ENCODE measurements at places on chromosomes 4 and X. TPM values are rescaled to one million over a fixed set of nuclear protein-coding genes. Genes with fewer than 3 reads are reported as not detected.

CXorf49B gene
- not detected for total RNA-seq

- no peak for DNase-seq
Measured at GRCh38 chrX:70029863-70030262, 19.9 kb downstream of the AWAT2 start.

NAA15 gene
- total RNA-seq, result 22.1 TPM

DNA sequence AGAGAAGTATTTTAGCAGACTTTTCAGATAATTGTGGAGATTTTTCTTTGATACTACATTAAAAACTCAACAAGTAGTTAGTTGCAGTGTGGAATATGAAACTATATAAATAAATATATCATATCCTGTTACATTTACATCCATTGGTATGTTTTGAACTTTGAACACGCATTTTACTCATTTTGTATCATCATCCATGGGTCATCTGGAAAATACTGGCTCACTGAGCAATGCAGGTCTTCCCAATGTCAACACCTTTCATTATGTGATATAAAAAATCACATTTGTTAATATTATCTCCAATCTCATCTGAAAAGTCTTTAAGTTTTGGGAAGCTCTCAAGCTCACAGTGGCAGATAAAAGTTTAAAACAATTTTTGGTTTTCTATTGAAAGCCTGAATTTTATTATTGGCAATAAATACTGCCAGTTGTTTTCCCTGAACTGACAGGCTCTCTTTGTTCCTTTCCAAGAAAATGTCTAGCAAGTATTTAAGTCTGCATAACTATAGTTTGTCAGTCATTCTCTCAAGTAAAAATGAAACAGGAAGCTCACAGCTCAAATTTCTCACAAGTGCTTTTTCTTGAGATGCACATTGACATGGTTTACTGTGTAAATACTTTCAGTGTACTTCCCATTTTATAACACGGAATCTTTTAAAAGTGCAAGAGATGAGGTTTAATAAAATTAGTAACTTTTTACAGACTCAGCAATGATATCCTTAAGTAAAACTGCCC lies 183.5 kb upstream of the GPC4 start:
- DNase-seq, result no peak

DNA sequence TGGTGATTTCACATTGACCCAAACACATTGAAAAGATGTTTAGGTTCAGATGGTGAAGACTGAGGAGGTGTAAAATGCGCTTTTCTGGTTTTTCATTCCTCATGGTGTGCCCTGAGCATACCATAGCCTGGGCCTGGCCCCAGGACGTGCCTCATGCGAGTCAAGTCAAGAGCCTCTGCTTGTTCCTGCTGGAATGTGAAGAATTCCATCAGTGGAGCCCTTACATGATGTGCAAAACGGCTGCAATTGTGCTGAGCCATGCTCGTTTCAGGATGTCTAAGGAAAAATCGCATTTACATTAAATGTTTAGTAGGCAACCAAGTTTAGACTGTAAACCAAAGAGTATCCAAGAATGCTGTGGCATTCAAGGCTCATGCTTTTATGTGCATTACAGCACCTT lies 34.9 kb downstream of the GYG2 start:
- no peak for DNase-seq

P2RY10 gene
- 0.55 TPM for total RNA-seq

DNA sequence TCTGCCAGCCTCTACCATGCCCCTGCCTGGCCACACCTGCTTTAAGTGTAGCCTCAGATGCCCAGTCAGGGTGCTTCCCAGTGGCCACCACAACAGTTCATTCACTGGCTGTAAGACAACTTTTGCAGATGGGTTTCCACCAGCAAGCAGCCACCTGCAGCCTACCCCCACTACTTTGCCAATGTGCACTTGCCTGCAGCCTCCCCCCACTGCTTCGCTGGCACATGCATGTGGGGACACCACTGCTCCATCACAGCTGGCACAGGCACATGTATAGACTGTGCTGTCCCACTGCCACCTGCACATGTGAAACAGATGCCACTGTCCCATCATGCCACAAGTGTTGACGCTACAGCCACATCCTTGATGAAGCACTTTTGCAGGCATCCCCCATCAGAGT lies 723.9 kb downstream of the SH3BGRL start:
- DNase-seq, result no peak

GRCh38 chr4:22515888-22516541 lies at the start of gene ADGRA3:
TSS of gene ADGRA3 (minus strand) at chr4:22516066. CDS start at chr4:22515784, 282 bp downstream.
- peak; percentile 95 for DNase-seq

DNA sequence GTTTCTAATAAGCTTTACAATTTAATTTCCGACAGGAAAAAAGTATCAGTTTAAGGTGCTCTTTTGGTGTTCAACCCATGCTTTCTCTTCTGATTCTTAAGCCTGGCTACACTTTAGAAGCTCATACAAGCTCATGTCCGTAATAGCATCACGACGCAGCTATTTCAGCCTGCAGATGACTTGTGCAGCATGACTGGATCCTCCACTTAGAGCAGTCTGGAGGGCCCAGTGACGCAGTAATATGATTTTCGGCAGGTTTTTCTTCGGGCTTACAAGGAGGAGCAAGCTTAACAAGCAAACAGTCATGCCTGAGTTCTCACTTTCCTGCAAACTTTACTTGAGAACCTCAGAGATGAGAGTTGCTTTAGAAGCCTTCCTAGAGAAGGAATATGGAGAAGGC lies 85.3 kb upstream of the MAML3 start:
- DNase-seq, result no peak

DNA sequence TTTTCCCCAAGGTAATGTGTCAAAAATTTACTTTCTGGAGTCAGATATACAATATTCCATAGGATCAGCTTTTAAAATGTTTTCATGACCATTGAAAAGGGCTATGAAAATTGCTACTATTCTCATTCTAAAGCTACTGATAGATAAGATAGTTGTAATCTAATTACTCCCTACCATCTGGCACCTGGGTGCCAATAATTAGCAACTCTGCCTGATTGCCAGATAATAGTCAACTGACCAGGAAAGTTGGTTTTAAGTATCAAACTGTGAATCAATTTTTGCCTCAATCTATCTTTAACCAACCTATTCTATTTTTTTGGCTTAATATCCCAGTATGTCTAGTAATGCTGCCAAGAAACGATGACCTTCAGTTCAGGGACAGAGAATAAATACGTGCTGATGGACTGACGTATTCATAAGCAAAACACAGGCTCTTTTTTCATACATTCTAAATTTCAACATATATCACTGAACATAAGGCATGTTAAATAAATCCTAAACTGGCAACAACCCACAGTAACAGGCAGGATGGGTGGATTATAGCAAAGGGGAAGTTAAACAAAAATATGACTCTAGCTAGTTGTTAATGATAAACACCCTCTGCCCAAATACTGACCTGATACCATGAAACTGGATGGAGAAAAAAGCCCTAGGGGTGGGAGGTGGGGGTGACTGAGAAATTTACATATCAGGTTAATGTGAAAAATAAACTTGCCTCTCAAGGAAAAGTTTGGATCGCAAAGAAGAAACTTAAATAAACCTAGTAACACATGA lies 18.2 kb downstream of the SH3RF1 start:
- DNase-seq, result no peak

GRCh38 chr4:87045659-87046058 lies 110.8 kb downstream of the AFF1 start:
- DNase-seq, result no peak
